CD4-positive, alpha-beta memory T cell (primary cell): ENCODE measurements at places on chromosomes 2 and 18. TPM values are rescaled to one million over a fixed set of nuclear protein-coding genes. Genes with fewer than 3 reads are reported as not detected.

CFAP65 gene
- polyA plus RNA-seq, result not detected

IL18R1 gene
- polyA plus RNA-seq, result 12.4 TPM

GCG gene
- polyA plus RNA-seq, result not detected

TNFRSF11A gene
- 6.5 TPM for polyA plus RNA-seq

C1QL2 gene
- polyA plus RNA-seq, result not detected

GRCh38 chr18:11040823-11041656 lies 108.3 kb downstream of the PIEZO2 start:
- H3K4me1 ChIP-seq, result no peaks in the 10 kb centered on the region
- H3K27me3 ChIP-seq, result no peaks in the 10 kb centered on the region
- no peak overlapping the region for H3K4me3 ChIP-seq

- no peaks in the 10 kb centered on the region for H3K36me3 ChIP-seq
- H3K27ac ChIP-seq, result no peak overlapping the region
- no peak for DNase-seq
- no peaks in the 10 kb centered on the region for H3K4me1 ChIP-seq
- H3K27me3 ChIP-seq, result no peaks in the 10 kb centered on the region
These were observed 1137.6 kb upstream of the NXPH2 start for GRCh38 chr2:139917690-139918384.

GRCh38 chr18:35444636-35445035 lies 53.1 kb downstream of the INO80C start:
- no peak overlapping the region for H3K27ac ChIP-seq
- H3K4me1 ChIP-seq, result no peaks in the 10 kb centered on the region
- H3K4me3 ChIP-seq, result no peak overlapping the region

DNA sequence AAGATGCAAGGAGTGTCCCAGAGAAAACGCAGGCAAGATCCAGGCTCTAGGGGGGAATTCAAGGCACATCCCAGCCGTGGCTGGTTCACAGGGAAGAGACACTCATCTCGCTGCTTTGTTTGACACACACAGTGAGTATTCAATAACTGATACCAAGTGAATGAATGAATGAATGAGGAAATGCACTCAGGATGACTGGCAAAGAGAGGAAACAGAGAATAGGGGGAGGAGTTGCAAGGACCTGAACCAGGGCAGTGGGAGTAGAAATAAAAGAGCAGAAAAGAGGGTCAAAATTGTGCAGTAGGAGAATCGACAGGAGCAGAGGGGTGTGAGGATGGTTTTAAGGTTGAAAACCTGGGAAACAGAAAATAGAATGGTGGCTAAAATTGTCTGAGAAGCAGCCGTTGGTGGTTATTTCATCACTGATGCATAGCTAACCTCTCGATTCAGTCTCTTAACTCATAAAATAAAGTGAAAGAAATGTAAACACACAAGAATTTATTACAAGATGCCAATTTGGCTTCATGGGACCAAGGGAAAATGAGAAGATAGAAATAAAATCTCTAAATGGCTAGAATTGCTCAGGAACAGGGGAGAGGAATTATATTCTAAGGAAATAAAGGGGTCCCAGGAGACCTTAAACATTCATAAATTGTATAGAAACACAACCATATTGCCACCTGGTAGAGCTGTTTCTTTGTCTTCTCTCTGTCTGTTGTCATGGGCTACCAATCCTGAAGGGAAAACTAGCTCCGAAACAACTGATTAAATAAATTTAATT lies 63.9 kb upstream of the PHLPP1 start:
- no peak overlapping the region for H3K4me3 ChIP-seq
- H3K27ac ChIP-seq, result no peak overlapping the region
- H3K36me3 ChIP-seq, result no peaks in the 10 kb centered on the region
- peaks cover 4% of the 10 kb centered on the region for H3K27me3 ChIP-seq

- H3K27ac ChIP-seq, result no peak overlapping the region
- no peaks in the 10 kb centered on the region for H3K4me1 ChIP-seq
- DNase-seq, result no peak
- no peaks in the 10 kb centered on the region for H3K36me3 ChIP-seq
These were observed 1.1 kb downstream of the SPEG start for GRCh38 chr2:219435701-219436100.

GRCh38 chr2:204255526-204255925 lies 289.7 kb upstream of the PARD3B start:
- H3K4me1 ChIP-seq, result peaks cover 4% of the 10 kb centered on the region
- DNase-seq, result no peak
- no peak overlapping the region for H3K4me3 ChIP-seq
- H3K27me3 ChIP-seq, result no peaks in the 10 kb centered on the region
- H3K36me3 ChIP-seq, result no peaks in the 10 kb centered on the region

- H3K4me3 ChIP-seq, result peak overlapping the region; percentile 29
- H3K27me3 ChIP-seq, result no peaks in the 10 kb centered on the region
- peaks cover 72% of the 10 kb centered on the region for H3K36me3 ChIP-seq
- H3K4me1 ChIP-seq, result peaks cover 100% of the 10 kb centered on the region
- peak overlapping the region; percentile 47 for H3K27ac ChIP-seq
These were observed 11.6 kb downstream of the TRIB2 start for GRCh38 chr2:12728221-12728777.

- H3K4me3 ChIP-seq, result no peak overlapping the region
- no peak overlapping the region for H3K27ac ChIP-seq
- no peaks in the 10 kb centered on the region for H3K27me3 ChIP-seq
- no peaks in the 10 kb centered on the region for H3K36me3 ChIP-seq
- H3K4me1 ChIP-seq, result no peaks in the 10 kb centered on the region
- DNase-seq, result no peak
These were observed 838.8 kb downstream of the SLC4A3 start for GRCh38 chr2:220466251-220466691.

GRCh38 chr18:41955688-41956087 lies 654 bp downstream of the PIK3C3 start:
- H3K36me3 ChIP-seq, result peaks cover 8% of the 10 kb centered on the region
- peaks cover 37% of the 10 kb centered on the region for H3K4me1 ChIP-seq
- H3K27me3 ChIP-seq, result no peaks in the 10 kb centered on the region
- peak overlapping the region; percentile 86 for H3K27ac ChIP-seq

DNA sequence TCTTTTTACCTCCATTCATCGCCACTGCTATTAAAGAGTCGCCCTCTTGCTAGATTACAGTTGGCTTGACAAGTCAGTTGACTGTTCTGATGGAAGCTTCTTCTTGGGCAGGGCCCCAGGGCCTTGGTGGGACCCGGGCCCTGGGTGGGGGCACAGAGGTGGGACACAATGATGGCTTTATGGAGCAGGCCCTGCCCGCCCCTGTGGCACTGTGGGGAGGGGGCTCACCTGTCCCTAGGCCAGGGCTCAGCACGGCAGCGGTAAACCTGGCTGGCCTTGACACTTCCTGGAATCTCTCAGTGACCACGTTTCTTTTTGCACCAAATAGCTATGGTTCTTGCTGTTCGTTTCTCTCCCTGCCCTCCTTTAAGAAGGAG lies 4.9 kb upstream of the HS6ST1 start:
- H3K36me3 ChIP-seq, result no peaks in the 10 kb centered on the region
- H3K4me1 ChIP-seq, result peaks cover 13% of the 10 kb centered on the region
- no peak overlapping the region for H3K27ac ChIP-seq

- no peak overlapping the region for H3K27ac ChIP-seq
- no peaks in the 10 kb centered on the region for H3K27me3 ChIP-seq
- H3K4me3 ChIP-seq, result no peak overlapping the region
- no peaks in the 10 kb centered on the region for H3K4me1 ChIP-seq
- H3K36me3 ChIP-seq, result no peaks in the 10 kb centered on the region
- no peak for DNase-seq
These were observed 271.0 kb downstream of the MYCN start for GRCh38 chr2:16211341-16211740.

DNA sequence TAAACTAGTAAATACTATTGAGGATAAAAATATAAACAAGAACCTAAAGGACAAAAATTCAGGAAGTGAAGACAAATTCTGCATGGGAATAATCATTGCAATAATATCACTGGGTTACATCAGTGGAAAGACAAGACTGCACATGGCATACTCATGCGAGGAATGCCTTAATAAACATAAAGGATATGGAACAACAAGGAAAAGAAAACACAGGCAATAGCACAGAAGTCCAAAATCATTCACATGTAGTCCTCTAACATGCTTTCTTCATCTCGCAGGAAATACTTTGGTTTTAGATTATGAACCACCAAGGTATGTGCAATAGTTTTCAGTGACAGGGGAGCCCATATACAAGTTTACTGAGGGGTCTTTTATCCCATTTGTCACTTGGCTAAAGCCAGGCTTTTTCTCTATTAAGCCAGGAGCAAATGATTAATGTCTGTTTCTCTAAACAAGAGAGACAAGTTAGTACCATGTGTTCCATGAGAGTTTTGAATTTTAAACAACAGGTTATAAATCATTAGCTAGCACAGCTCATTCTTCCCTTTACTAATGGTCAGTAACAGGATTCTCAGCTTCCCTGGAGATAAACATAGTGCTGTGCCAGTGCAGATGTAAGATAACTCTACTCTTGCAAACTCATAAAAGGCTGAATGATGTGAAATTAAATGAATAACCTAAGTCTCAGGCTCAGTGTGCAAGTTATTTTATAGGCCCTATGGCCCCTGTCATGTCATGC lies 353.6 kb upstream of the FSIP2 start:
- no peaks in the 10 kb centered on the region for H3K27me3 ChIP-seq
- no peaks in the 10 kb centered on the region for H3K36me3 ChIP-seq
- no peak for DNase-seq
- no peak overlapping the region for H3K27ac ChIP-seq
- H3K4me1 ChIP-seq, result no peaks in the 10 kb centered on the region

GRCh38 chr2:143165291-143165690 lies 36.1 kb downstream of the ARHGAP15 start:
- H3K27ac ChIP-seq, result no peak overlapping the region
- H3K27me3 ChIP-seq, result no peaks in the 10 kb centered on the region
- H3K4me1 ChIP-seq, result peaks cover 76% of the 10 kb centered on the region
- H3K36me3 ChIP-seq, result no peaks in the 10 kb centered on the region
- H3K4me3 ChIP-seq, result no peak overlapping the region
- no peak for DNase-seq

GRCh38 chr2:128685841-128686496 lies 367.3 kb upstream of the HS6ST1 start:
- H3K27ac ChIP-seq, result no peak overlapping the region
- DNase-seq, result no peak
- H3K4me1 ChIP-seq, result no peaks in the 10 kb centered on the region
- no peak overlapping the region for H3K4me3 ChIP-seq
